ENCODE measurements at places on chromosomes 12 and 14.

DNA sequence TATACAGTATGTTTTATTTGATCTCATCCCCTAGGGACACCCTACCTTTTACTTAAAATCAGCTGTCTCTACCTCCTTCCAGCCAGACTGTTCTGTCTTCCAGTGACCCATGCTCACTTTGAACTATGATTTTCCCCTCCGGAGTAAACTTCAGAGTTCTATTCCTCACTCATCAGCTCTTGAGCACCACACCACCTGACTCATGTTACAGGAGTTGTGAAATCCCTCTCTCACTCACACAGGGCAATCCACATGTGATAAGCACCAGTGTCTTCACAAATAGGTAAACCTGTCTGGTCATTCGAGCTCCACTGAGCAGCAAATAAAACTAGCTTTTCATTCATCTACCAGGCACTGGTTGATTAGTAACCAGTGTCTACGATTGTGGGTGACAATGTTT lies 177.3 kb upstream of the BMP4 start:
- no peak for DNase-seq

DNA sequence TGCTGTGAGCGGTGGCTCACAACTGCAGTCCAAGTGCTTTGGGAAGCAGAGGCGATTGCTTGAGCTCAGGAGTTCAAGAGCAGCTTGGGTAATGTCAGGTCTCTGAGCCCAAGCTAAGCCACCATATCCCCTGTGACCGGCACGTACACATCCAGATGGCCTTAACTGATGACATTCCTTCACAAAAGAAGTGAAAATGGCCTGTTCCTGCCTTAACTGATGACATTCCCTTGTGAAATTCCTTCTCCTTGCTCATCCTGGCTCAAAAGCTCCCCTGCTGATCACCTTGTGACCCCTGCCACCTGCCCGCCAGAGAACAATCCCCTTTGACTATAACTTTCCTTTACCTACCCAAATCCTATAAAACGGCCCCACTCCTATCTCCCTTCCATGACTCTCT lies 48.6 kb downstream of the SLC25A47 start:
- no peak for DNase-seq

DNA sequence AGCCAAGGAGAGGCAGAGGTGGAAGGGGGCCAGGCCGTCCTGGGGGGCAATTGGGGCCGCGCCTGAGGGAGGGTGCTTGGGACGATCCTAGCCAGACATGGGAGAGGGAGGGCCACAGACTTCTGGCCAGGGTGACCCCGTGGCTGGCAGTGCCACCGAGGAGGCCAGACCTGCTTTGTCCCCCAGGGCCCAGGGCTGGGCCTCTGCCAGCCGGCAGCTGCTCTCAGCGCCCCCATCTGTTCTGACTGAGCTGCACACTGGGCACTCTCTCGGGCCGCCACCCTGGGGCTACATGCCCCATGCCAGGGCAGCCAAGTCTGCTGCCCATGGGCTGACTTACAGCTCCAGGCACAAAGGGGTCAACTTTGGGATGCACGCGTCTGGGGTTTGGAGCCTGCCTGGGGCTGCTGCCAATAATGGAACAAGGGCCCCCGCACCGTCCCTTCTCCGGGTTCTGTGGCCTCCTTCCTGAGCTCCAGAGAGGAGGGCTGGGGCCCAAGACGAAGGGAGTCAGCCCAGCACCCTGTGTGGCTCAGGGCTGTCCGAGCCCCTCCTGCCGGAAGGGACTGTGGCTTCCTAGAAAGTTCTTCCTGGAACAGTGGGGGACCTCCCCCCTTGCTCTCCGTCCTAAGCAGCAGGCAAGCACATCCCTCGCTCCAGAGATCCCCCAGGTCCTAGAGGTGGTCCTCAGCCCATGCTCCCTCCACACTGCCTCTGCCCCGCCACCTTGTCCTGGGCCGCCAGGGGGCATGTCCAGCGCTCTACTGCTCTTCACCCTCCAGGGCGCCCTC lies 1.1 kb downstream of the ADSS1 start:
- DNase-seq: no peak

GRCh38 chr12:103586791-103587370 lies at the start of gene STAB2:
STAB2 (plus strand) TSS chr12:103587273; CDS start chr12:103587477, 204 bp downstream.
- no peak for DNase-seq

GRCh38 chr14:63345826-63346225 lies 27.1 kb upstream of the GPHB5 start:
- DNase-seq: no peak

DNA sequence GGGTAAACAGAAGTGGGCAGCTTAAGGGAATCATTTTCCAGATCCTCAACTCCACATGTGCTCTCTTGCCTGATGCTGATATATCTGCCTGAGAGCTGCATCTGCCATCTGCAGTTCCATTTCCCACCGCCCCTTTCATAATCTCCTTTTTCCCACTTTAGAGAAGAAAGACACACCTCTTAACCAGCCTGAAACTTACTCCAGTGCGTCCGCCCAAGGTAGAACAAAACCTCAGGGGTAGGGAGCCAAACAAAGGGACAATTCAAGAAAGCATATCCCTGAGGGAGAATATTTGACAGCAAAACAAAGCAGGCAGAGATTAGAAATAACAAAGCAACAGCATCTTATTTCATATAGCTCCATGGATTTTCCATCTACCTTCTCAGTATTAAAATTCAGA lies 4.3 kb downstream of the MDM1 start:
- DNase-seq: no peak

- DNase-seq: no peak
These were observed 34.2 kb downstream of the TRAF3 start for GRCh38 chr14:102811254-102811963.

- no peak for DNase-seq
These were observed 47.8 kb downstream of the HECTD1 start for GRCh38 chr14:31159682-31160296.

GRCh38 chr14:20866963-20867362 lies 24.2 kb upstream of the RNASE3 start:
- no peak for DNase-seq

GRCh38 chr14:77470224-77470870 lies 12.5 kb downstream of the AHSA1 start:
- DNase-seq: no peak

- DNase-seq: no peak
These were observed 78.2 kb downstream of the IRF2BPL start for GRCh38 chr14:76950055-76951020.

- DNase-seq: no peak
These were observed 3.5 kb upstream of the TSPAN11 start for GRCh38 chr12:30923057-30923456.

DNA sequence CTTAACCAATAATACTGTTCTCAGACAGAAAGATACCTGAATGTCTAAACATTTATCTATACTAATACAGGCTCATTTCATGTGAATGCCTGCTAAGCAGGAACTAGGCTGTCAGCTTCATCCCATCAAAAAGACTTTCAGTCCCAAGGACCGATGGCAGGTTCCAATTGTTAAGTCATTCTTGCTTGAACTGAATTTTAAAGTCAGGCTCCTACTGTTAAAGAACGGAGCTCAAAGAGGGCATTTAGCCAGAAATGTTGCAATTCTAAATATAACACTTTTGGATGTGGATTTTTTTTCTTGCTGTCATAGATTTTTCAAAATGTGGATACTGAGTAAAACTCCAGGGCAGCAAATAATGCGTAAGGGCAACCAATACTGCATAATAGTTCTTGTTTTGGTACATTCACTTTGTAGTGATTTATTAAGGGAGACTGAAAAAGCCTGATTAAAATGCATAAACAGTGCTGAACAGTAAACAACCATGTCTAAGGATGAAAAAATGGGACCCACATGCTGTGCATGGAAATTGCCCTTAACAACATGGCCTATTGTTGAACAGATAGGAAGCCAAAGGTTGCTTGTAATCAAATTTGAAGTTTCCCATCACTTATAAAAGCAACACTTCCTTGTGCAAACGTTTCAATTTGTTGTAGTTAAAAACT lies 38.6 kb upstream of the DBX2 start:
- DNase-seq: no peak

DNA sequence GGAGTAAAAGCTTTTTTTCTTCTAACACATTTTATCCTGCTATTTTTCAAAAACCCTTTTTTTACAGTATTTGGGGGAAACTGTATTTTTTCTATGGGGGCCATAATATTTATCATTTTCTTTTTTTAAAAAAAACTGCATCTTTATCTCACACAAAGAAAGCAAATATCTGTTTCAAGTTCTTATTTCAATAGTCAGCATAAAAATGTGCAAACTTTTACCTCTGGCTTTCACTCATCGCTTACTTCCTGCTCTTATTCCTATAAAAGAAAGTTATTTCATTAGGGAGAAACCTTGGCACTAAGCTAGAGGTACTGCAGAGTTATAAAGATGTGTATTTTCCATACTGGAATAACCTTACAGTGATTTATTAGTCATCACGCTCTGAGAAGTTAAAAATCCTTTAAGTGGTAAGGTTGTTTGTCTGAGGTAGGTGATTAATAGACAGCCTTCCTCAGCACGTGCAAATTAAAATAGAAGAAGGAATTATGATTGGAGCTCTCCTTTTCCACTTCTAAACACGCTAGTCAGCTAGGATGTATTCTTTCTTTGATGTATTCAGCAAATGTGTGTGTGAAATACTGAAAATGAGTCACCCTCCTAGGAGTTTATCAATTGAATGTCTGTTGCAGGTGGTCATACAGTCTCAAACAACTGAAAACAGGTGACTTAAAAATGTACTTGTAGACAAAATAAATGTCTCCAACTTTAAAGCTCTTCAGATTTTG lies 461.0 kb downstream of the GXYLT1 start:
- DNase-seq: no peak

- no peak for DNase-seq
These were observed 392 bp downstream of the SLC15A4 start for GRCh38 chr12:128823216-128823915.

- no peak for DNase-seq
These were observed 29.8 kb downstream of the GPATCH2L start for GRCh38 chr14:76181546-76181945.

DNA sequence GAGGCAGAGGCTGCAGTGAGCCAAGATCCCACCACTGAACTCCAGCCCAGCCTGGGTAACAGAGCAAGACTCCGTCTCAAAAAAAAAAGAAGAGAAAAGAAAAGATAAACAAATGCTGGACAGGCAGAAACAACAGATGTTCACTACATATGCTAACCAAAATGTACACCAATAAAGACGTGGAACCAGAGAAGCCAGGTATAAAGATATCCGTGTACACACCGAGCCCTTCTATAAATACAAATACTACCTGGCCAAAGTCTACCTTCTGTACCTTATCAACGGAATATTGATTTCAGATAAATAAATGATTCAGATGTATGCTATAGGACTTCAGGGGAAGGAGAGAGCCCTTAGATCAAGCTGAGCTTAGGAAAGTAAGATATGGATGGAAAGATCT lies 10.8 kb upstream of the KRT8 start:
- DNase-seq: no peak

DNA sequence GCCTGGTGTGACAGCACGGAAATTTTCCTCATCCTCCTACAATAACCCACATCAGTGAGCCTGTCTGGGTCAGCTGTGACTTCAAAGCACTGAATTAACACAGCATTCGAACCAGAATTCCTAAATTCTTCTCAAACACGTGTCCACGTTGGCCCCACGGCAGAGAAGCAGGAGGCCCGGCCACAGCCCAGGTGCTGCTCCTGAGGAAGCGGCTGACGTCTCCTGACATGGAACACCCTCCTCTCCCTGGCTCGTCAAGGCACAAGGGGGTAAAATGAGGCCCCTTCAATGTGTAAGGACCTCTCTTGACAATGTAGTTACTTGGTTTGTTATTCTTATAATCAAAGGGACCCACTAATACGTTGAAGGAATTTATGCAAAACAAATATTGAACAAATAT lies 156.3 kb upstream of the GSC start:
- no peak for DNase-seq

- DNase-seq: no peak
These were observed 377.5 kb downstream of the DIO2 start for GRCh38 chr14:79833781-79834180.

Data from effector CD8-positive, alpha-beta T cell (primary cell).